ENCODE measurements at places on chromosomes 2 and 18.

- DNase-seq, result no peak
These were observed 46.2 kb upstream of the PLA2R1 start for GRCh38 chr2:160108646-160109045.

DNA sequence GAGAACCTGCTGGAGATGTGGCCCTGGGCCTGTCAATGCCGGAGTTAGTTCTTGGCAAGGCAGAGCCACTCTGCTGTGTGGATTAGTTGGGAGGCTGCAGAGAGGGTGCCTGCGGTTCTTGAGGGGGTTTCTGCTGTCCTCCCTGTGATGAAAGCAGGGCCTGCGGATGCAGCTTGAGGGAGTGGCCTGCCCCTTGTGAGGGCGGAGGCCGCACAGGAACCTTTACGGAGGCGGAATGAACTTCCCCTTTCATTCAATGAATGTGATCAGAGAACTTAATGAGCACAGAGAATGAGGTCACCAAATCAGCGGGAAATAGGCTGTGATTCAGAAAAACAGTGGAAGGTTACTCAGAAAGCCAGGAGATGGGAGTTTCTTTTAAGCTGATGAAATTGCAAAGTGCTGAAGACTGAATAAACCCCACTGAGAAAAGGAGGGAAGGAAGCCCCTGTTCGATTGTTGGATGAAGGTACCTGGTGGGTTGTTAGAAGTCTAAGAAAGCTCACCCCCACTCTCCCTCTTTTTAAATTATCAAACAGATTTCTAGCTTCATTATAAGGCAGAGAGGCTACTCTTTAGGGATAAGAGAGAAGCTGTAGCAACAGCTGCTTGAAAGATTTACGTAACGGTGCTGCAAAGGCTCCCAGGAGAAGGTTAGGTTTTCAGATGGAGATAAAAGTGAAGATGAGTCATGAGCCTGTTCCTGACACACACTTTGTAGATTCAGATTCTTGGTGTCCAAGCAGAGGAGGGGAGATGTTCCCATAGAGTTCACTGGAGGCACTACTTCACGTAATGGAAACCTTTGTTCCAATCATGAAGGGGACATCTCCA is 47.4 kb downstream of the VWA3B start:
- DNase-seq, result no peak

GRCh38 chr2:16664052-16664731 is 1.4 kb downstream of the CYRIA start:
- peak; percentile 36 for DNase-seq

- DNase-seq, result no peak
These were observed 249.6 kb downstream of the MTX2 start for GRCh38 chr2:176518823-176519222.

DNA sequence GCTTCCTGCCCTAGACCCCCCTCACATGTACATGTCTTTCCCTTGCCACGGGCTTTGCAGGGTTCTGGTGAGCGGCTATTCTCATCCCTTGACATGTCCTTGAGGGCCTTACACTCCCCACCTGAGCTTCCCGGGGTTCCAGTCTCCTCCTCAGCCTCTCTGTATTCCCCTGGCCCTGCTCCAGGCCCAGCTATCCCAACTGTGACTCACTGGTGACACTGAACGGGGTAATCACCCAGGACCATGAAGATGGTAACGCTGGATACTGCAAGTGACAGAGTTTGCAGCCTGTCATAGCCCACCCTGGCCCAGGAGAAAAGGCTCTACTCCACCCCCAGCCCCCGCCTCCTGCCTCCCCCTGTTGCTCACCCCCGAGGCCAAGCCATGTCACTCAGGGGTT is 27.3 kb downstream of the KIF3C start:
- DNase-seq, result no peak

DNA sequence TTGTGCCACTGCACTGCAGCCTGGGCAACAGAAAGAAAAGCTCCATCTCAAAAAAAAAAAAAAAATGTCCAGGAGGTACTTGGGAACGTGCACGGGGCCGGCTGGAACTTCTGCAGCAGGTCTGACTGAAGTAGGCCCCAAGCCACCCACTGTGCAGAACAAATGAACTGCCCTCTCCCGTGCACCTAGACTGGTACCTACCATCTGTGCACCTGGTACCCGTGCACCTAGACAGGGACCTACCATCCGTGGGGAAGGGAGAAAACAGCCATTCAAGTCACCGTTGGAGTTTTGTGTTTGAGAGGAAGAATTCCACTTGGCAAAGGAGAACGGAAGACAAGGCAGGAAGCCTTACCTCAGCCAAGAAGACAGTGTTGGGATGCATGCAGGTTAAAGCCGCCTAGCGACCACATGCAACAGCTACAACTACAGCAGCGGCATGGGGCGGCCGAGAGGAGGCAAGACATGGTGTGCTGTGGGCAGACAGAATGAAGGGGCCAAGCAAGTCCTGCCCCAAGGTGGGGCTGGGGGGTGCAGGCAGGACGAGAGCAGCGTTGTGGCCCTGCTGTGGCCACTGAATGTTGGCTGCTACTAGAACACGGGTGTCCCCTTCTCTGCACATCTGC is 16.1 kb downstream of the ST3GAL5 start:
- DNase-seq, result no peak

- DNase-seq, result no peak
These were observed 205.8 kb upstream of the NCKAP5 start for GRCh38 chr2:133773854-133774653.

DNA sequence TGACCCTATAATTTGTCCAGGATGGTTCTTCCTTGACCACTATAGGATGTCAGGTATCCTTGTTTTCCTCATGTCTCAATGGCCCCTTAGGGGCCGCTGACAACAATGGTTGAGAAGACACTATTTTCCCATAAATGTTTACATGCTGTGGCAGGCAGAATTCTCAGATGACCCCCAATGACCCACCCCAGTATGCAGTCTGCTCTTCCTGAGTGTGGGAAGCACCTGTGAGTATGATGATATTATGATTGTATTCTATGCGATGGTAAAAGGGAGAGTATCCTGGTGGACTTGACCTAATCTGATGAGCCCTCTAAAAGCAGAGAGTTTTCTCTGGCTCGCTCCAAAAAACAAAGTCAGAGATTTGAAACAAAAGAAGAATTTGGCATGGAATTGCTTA is 123.1 kb upstream of the DLX2 start:
- DNase-seq, result no peak

GRCh38 chr2:171963198-171963597 is 36.6 kb upstream of the METAP1D start:
- DNase-seq, result no peak

GRCh38 chr2:121346859-121347258 is 61.9 kb upstream of the TFCP2L1 start:
- DNase-seq, result no peak

- no peak for DNase-seq
These were observed 135.1 kb upstream of the GATA6 start for GRCh38 chr18:22034276-22034675.

DNA sequence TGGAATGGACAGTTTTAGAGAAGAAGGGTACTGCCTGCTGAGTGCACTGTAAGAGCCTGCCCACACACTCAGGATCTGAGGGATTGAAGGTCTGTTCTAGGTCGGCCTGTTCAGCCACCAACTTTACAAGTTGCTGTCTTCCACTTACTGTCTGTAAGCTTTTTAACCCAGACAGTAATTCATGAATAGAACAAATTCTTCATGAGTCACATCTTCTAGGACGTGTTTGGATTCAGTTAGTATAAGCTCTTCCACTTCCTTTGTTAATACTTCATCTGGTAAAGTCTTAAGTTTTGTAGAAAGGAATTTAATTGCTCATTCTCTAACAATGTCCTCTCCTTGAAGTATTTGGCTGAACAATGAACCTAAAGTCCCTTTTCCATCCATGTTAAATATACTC is 74.6 kb downstream of the PDE11A start:
- no peak for DNase-seq

DNA sequence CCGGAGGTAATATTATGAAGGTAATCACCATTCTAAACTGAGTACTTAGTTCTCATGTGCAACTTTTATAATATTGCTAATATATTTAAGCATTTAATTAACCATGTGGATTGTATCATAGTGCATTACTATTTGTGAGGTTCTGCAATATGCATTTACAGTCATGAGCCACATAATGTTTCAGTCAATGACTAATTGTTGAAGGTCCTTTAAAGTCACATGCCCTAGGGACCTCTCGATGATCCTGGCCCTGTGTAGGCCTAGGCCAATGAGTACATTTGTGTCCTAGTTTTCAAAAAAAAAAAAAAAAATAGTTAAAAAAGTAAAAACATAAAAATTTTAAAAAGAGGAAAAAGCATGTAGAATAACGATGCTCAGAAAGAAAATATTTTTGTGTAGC is 298.0 kb downstream of the DSEL start:
- no peak for DNase-seq

DNA sequence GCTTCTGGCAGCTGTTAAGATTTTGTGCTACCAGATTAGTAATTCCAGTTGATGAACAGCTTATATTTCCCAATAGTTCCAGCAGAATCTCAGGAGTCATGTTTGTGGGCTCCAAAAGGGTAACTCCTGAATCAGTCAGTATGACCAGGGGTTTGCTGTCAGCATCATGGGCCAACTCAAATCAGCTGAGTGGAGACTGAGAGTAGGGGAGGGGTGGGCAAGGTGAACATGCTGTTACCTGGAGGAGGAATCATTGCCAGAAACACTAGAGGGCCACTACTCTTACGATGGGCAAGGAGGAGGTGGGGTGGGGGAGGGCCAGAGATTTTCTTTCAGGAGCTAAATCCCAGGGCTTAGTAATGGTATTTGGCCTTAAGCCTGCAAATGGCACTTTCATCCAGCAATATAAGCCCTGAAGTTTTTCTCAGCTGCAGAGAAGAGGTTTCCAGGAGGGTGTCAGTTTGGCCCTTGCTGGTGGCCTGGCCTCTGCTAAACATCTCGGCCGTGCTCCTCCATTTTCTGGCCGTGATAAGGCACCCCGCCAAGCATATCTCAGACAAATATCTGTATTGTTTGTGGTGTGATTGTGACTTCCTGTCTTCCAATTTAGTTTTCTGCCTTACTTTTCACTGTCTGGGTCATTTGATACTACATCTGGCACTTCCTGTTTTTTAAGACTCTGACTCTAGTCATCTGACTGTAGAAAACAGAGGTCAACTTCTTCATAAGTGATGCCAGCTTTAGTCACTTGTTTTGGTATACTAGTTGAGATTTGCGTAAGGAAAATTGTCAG is 120.5 kb upstream of the CXCR4 start:
- no peak for DNase-seq

- DNase-seq, result no peak
These were observed 808.7 kb upstream of the PIK3C3 start for GRCh38 chr18:41146301-41146700.

GRCh38 chr2:32904751-32905150 is 42.0 kb upstream of the LTBP1 start:
- DNase-seq, result no peak

- DNase-seq, result no peak
These were observed 6.5 kb upstream of the PPP3R1 start for GRCh38 chr2:68258851-68259250.

DNA sequence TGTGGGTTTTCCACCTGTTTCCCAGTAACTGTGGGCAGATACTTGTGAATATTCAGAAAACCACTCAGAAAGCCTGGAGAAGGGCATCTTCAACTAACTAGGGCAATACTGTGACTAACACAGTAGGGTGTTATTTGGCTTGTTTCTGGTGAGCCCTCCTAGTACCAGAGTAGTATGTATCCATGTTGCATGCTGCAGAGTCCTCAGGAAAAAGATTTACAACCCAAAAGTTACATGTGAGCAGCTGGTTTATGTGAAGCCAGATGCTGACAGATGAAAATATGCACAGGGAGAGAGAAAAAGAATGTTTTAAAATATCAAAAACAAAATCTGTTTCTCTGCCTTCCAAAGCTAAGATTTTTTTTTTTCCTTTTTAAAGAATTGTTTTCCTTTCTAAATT is 333.2 kb upstream of the UBE2E3 start:
- DNase-seq, result no peak

DNA sequence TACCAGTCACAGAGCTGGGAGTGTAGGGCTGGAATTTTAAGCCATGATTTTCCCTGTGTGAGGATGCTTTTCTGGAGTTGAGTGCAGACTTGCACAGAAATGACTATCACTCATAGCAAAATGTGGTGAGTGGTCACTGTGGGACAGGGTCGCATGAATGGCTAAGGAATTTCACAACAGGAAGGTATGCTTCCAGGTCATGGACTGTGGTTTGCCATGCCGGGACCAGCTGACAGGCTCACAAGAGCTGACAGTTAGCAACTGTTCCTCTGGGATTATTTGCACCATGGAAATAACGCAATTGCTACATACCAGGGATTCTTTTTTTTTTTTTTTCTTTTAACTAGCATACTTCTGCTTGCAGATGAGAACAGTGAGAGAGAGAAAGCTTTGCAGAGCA is 3.8 kb upstream of the UXS1 start:
- DNase-seq, result no peak
